ENCODE measurements at places on chromosomes 16 and 17.
A peak's percentile ranks its signal among the peaks of the same experiment; 100 is the strongest.

GRCh38 chr16:14003074-14003570, 68.0 kb upstream of the MRTFB start:
- peak; percentile 35 for DNase-seq

- no peak for DNase-seq
These were observed 12.7 kb downstream of the LIG3 start for GRCh38 chr17:34993031-34993430.

DNA sequence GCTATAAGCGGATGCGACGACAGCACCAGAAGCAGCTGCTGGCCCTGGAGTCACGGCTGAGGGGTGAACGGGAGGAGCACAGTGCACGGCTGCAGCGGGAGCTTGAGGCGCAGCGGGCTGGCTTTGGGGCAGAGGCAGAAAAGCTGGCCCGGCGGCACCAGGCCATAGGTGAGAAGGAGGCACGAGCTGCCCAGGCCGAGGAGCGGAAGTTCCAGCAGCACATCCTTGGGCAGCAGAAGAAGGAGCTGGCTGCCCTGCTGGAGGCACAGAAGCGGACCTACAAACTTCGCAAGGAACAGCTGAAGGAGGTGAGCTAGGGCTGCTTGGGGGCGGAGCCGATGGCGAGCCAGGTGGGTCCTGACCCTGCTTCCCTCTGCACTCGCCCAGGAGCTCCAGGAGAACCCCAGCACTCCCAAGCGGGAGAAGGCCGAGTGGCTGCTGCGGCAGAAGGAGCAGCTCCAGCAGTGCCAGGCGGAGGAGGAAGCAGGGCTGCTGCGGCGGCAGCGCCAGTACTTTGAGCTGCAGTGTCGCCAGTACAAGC, 10.1 kb downstream of the HIRIP3 start:
- no peak for DNase-seq

GRCh38 chr16:56425439-56425832, at the start of gene AMFR:
TSS of gene AMFR (minus strand) at chr16:56425545. CDS start at chr16:56425327, 218 bp downstream.
- peak; percentile 84 for DNase-seq

DNA sequence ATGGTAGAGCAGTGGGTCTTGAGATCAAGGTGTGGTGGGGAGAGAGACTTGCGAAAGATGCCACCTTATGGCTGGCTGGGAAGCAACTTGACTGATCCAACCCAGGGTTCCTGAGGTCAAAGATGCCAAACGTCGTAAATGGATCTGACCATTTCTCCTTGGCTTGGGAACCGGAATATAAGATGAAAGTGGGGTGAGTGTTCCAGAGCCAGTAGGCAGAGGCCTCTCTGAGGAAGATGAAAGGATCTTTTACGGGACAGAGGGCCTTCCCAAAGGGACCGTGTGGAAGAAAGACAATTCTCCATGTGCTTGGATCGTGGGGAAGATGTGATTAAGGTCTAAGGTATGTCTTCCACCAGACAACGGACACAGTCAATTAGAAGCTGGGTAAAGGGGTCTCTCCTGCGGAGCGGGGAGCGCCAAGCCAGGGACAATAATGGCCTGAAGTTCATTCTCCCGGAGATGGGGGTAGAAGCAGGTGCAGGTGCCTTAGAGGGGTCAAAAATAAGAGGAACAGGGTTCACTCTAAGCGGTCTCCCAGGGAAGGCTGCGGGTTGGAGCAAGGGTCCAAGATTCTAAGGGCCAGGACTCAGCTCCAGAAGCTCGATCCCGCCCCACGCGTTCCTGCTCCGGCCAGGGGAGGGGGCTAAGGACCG, 800 bp downstream of the FXR2 start:
- DNase-seq = no peak

DNA sequence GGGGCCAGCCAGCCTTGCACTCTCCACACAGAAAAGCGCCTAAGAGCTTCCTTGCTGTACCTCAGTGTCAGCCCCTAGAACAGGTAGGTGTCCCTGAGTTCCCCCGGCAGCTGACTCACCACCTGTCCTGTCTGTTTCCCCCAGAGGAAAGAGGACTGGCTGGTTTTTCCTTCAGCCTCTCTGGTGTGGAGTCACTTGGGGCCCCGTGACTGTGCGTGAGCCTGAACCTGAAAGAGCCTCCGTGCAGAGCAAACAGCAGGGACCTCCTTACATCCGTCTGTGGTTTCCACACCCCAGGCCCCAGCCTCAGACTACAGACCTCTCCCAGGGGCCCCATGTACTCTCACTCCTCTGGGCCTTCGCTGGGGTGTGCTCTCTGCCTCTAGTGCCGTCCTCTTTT, 87.8 kb downstream of the GNAO1 start:
- no peak for DNase-seq

DNA sequence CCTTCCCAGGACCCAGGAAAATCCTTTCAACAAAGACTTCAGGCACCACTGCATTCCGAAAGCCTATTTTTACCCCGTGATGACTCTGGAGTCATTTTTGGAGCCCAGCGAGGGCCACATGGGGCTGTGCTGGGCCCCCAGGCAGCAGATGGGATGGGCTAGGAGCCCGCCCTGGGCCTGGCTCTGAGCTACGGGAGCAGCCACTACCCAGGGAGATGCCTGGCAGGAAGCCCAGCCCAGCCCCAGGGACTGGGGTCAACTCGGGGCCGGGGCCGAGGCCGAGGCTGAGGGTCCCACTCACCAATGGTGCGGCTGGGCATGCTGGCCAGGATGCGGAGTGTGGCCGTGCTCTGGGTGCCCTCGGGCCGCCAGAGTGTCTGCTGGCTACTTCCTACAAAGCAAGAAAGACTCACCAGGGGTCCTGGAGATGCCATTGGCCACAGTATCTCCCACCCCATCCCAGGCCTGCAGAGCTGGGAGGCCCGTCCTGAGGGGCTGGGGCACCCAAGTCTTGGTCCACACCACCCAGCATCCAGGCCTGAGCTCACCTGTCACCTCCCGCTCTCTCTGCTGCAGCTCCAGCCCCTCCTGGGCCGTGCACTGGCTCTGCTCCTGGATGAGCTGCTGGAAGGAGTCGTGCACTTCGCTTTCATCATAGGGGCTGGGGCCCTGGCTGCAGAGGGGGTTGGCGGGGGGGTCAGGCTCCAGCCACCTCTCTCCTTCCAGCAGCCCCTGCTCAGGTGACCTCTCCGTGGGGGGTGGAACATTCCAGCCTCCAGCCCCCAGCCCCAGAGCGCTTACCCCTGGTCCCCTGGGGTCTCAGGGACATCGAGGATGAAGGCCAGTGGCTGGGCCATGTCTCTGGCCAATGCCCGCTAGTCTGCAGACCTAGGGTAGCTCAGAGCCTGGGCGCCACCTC, 2.3 kb downstream of the TMC6 start:
- no peak for DNase-seq

- no peak for DNase-seq
These were observed 141.5 kb downstream of the IRF8 start for GRCh38 chr16:86040496-86040895.

DNA sequence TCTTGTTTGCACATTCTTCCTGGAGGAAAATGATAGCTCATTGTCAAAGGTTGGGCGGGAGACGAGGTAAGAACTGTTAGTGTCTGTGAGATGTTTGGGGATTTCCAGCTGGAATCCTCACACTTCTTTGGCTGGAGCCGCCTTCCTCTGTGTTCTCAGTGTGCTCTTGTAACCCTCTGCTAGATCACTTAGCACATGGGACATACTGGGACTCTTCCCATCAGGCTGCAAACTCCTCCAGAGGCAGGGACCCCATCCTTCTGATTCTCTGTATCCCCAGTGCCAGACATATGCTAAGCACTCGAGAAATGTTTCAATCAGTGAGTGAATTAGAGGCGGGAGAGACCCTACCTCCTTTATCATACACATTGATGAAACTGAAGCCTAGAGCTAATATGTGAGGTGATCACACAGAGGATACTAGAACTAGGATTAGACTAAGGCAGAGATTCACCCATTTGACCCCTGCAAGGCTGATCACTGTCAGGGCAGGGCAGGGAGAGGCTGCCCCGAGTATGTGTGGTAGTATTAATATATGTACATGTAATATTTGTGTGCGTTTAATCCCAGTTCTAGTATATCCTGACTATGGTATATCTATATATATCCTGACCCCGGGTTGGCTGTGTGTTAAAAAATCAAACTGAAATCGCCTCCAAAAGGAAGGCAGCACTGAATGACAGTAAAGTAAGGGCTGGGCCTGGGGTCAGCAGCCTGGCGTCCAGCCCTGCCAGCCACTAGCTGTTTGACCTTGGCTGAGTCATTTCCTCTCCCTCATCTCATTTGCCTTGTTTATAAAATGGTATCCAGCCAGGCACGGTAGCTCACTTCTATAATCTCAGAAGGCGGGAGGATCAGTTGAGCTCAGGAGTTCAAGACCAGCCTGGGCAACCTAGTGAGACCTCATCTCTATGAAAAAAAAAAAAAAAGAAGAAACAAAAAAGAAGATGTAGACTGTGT, 75.5 kb upstream of the TBX2 start:
- DNase-seq = no peak

DNA sequence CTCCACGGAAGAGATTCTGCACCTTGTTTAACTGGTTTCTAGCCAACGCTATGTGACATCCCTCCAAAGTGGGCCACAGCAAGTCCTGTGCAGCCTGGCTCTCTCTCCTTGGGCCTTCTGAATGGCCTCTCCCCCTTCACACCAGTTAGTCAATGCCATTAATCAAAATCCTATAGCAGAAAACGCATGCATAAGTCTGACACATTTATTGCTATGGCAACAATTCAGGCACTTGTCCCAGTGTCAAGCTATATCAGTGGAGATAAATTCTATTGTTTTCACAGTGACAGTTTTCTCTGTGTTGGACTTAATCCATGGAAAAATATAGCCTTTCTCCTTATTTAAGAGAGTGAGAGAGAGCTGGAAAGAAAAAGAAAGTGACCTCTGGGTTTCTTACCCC, 87.2 kb upstream of the TOX3 start:
- DNase-seq = no peak

- DNase-seq = no peak
These were observed 10.7 kb upstream of the SNN start for GRCh38 chr16:11657556-11657955.

GRCh38 chr17:2068519-2069051, 13.7 kb downstream of the HIC1 start:
- DNase-seq = no peak

GRCh38 chr16:76265434-76266045, 11.7 kb upstream of the CNTNAP4 start:
- DNase-seq = no peak

DNA sequence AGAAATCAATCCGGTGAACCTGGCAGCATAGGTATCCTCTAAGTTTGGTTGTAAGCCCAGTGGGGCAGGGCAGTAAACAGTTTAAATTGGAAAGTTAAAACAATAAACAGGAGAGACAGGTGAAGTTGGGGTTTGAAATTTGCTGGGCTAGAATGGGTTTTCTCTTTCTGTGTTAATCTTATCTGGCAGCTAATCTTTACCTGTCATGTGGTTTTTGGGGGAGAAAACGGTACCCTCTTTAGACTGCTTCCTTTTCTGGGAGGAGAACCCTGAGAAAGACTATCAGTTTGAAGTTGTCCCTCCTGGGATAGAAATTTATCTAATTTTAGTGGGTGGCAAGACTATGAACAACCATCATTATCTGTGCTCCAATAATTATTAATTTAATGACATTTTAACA, 24.0 kb downstream of the CDH13 start:
- DNase-seq = no peak

- DNase-seq = no peak
These were observed 28.4 kb upstream of the WFIKKN2 start for GRCh38 chr17:50807009-50807408.

GRCh38 chr17:28612936-28613872, 781 bp downstream of the RSKR start:
- peak; percentile 29 for DNase-seq

GRCh38 chr17:8387914-8388651, 5.1 kb upstream of the RPL26 start:
- no peak for DNase-seq

GRCh38 chr17:50903604-50904517, 37.7 kb upstream of the TOB1 start:
- no peak for DNase-seq

GRCh38 chr17:75810216-75810615, 25.6 kb downstream of the UNK start:
- no peak for DNase-seq

DNA sequence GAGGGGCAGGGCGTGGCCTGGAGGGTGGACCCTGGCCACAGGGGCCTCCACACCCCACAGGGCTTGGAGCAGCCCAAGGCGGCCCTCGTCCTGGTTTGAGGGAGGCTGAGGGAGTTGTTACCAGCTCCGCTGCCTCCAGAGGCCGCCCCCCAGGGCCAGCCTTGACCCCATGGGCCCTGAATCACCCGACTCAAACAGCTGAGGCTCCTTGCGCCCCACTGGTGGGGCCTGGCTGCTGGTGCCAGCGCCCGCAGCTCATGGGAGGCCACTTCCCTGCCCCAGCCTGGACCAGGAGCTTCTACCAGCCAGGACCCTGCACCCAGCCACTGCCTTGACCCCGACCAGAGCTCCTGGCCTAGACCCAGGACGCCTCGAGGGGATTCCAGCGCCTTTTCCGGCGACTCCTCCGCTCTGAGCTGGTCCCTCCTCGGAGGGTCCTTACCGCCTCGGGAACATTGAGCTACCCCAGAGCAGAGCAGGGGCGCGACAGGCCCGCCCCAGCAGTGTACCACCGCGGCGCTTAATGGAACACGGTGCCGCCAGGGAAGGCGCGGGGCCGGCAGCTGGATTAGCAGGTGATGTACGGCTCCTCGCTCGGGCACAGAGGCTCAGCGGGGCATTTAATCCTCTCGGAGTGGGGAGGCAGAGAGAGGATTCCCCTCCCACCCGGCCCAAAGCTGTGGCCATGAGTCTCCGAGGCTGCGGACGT, 37.2 kb downstream of the GSE1 start:
- DNase-seq = no peak

- no peak for DNase-seq
These were observed 40.2 kb downstream of the RBFOX3 start for GRCh38 chr17:79570653-79571052.

GRCh38 chr16:52925143-52925542, 127.6 kb downstream of the CHD9NB start:
- DNase-seq = no peak

GRCh38 chr17:78878871-78879527, 24.0 kb downstream of the CEP295NL start:
- no peak for DNase-seq

DNA sequence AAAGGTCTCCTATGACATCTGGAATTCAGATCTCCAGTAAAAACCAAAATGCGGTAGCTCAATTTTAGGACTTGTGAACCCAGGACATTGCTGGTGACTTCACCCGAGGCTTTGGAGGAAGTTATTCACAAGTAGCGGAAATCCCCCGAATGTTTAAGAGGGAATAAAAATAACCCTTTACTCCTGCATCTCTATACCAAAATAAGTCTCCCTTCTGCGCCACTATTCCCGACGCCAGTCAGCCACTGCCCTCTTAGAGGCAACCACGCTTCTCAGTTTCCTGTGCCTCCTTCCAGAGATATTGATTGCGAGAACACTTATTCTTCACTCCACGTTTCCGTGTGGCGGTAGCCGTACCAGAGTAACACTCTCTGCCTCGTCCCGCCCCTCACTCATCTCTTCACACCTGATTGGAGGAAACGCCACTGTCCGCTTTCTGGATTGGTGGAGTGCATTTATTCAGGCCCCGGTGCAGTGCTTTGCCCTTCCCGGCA, 27.4 kb downstream of the EMP2 start:
- DNase-seq = peak; percentile 26

- DNase-seq = peak; percentile 70
These were observed at the start of gene RAB26 for GRCh38 chr16:2147981-2148671. TSS of gene RAB26 (plus strand) at chr16:2148625. CDS start at chr16:2148784, 159 bp downstream.

- DNase-seq = no peak
These were observed 13.0 kb downstream of the PITPNC1 start for GRCh38 chr17:67390006-67390645.

GRCh38 chr17:68061512-68062313, 26.2 kb downstream of the KPNA2 start:
- DNase-seq = no peak

GRCh38 chr16:66677836-66678235, 18.7 kb downstream of the CMTM4 start:
- no peak for DNase-seq

GRCh38 chr17:50631908-50632571, 2.6 kb upstream of the ABCC3 start:
- DNase-seq = no peak
